Mammary microvascular endothelial cell (primary cell): ENCODE measurements at places on chromosomes 3 and 15. TPM values are rescaled to one million over a fixed set of nuclear protein-coding genes. Genes with fewer than 3 reads are reported as not detected.

Gene BFSP2
- total RNA-seq: not detected in 2 replicates

Gene XCR1
- not detected in 2 replicates for total RNA-seq

Gene CHRM5
- not detected in 2 replicates for total RNA-seq

Gene PPP1R14D
- not detected in 2 replicates for total RNA-seq

Gene RTP3
- not detected in 2 replicates for total RNA-seq

Gene IL16
- total RNA-seq: 1.3 and 2.1 TPM in 2 replicates

Gene CYP8B1
- not detected in 2 replicates for total RNA-seq

Gene ALCAM
- 126 and 132 TPM in 2 replicates for total RNA-seq

Gene SMCO1
- total RNA-seq: not detected in 2 replicates

Gene MAPKAPK3
- 23.4 and 33.9 TPM in 2 replicates for total RNA-seq

Gene ANKUB1
- not detected in 2 replicates for total RNA-seq

Gene GTF2A2
- 66.9 and 78.8 TPM in 2 replicates for total RNA-seq
